ENCODE measurements at places on chromosomes 3 and 15.

GRCh38 chr3:98745718-98746117 is 17.4 kb upstream of the ST3GAL6 start:
- no peak for DNase-seq

DNA sequence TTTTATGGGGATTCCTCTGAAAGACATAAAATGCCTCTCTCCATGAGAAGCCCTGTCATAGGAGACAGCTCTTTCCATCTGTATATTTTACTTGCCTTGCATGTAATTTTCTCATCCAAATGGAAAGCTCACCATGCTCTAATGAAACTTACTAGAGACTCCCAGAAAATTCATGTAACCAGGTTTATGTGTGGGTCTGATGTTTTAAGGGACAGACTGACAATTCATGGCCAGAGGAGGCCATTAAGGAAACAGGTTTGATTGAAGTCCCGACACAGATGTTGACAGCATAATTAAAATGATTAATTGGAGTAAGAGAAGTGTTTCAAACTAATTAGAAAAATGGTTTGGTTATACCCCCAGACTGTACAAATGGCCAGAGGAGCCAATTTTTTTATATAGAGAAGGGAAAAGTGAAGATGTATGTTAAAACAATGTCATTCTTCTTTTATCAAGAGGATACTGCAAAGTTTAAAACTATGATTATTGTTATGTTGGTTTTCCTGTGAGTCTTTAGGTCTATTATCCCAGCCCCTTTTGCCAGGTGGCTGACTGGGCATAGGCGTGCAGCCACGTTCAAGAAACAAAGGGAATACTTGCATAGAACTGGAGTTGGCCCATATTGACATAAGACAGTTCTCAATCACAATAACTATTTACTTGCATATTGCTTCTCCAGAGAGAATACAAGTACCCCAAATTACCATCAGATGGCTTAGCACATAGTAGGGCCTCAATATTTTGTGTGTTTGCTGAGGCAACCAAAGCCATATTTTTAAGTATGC is 64.8 kb downstream of the RBMS3 start:
- DNase-seq, result no peak

DNA sequence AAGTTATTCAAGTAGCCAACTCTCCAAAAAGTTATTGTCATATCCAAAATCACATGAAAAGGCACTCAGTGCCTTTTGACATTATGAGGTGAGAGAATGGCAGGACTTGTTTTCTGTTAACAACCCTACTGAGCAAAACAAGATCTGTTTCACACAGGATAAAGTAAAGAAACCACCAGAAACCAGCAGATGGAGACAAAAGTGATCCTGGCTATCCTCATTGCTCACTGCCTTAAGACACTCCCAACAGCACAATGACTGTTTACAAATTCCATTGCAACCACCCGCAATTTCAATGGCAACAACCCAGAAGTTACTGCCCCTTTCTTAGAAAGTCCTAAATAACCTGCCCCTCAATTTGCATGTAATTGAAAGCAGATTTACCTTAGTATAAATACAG is 352.6 kb upstream of the NDN start:
- no peak for DNase-seq

DNA sequence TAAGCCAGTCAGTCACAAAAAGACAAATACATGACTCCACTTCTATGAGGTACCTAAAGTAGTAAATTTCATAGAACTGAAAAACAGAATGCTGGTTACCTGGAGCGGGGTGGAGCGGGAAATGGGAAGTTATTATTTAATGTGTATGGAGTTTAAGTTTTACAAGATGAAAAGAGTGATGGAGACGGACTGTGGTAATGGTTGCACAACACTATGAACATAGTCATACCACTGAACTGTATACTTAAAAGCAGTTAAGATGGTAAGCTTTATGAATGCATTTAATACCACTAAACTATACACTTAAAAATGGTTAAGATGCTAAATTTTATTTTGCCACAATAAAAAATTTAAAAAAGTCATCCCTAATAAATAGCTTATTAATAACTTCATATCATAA is 23.2 kb downstream of the SFMBT1 start:
- no peak for DNase-seq

- DNase-seq, result no peak
Observed at GRCh38 chr15:80405970-80406369, 1.8 kb downstream of the ARNT2 start.

DNA sequence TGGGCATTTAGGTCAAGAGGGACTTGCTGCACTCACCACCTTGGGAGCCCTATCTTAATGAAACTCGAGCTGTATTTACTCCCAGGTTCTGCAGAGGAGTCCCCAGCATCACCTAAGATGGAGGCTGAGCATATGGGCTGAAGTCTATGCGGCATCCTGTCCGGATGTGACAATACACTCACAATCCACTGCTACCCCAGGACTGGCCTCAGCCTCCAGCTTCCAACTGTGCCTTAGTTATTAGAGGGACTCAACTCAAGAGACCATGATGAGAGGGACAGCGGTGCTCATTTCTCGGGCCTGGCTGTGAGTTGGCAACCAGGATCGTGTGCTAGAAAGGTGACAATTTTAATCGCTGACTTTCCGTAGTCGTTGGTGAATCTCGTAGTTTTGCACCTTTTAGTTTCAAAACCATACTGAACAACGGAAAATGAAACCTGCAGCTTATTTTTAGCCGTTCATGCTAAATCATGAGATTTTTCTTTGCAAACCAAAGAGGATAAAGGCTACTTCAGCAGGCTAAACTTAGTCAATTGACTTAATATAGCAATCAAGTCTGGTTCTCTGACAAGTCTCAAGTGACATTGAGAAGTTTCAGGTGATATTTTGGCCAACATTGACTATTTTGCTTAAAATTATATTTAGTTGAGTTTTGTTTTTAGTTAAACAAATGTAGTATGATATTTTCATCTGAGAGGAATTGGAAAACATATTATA is 11.1 kb downstream of the ZBTB38 start:
- DNase-seq, result no peak

GRCh38 chr15:65525622-65526021 is 4.6 kb upstream of the HACD3 start:
- DNase-seq, result no peak

GRCh38 chr3:139463466-139463865 is 12.8 kb downstream of the RBP2 start:
- DNase-seq, result no peak

DNA sequence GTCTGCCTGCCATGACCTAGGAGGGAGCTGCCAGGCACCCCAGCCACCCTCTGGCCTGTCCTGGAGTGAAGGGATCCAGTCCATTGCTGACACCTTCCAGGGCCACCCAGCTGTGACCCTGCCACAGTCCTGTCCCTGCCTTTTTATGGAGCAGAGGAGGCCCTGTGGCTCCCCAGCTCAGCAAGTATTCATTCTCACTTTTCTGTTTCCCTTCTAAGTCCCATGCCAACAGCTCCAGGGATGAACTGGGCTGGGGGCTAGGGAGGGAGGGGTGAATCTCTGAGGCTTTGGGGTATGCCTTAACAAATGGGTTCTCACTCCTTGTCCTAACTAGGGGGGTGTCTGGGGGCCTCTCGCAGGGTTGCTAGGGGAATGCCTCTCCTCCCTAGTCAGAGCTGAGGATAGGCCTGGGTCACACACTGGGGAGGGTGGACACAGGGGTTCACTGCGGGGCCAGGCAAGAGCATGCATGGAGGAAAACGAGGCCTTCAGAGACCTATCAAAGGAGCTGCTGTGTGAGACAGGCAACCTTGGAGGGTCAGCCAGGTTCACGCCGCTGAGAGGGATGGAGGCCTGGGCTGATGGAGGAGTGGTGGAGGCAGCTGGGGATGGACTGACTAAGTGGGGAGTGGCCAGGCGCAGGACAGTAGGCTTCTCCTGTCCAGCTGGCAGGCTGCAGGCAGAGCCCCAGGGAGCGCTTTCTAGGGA is 31.8 kb downstream of the EPHB3 start:
- no peak for DNase-seq
